ENCODE measurements at places on chromosomes 1 and 21. TPM values are rescaled to one million over a fixed set of nuclear protein-coding genes. Genes with fewer than 3 reads are reported as not detected.
A peak's percentile ranks its signal among the peaks of the same experiment; 100 is the strongest.

DNA sequence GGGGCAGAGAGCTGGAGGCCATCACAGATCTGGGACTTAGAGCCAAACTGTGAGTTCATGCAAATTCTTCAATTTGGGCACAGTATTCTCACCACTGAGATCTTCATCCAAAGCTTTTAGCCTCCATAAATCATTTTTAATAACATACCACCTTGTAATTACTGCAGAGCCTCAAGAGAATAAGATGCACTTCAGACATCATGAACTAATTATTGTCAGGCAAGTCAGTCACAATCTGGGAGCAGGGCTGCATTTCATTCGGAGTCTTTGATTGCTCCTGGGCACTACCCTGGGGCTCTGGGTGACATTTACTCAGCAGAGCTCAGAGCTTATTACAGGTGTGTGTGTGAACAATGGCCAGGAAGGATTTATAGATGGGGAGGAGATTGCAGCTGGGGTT, 623.7 kb downstream of the PTPRU start:
- no peak overlapping the region for H3K4me3 ChIP-seq
- peaks cover 34% of the 10 kb centered on the region for H3K27me3 ChIP-seq
- H3K36me3 ChIP-seq: peaks cover 12% of the 10 kb centered on the region
- no peak for DNase-seq

RXRG gene
- total RNA-seq: not detected

GRCh38 chr1:15669074-15669473, 15.0 kb upstream of the PLEKHM2 start:
- H3K36me3 ChIP-seq: no peaks in the 10 kb centered on the region
- H3K27me3 ChIP-seq: no peaks in the 10 kb centered on the region
- H3K27ac ChIP-seq: no peak overlapping the region
- no peaks in the 10 kb centered on the region for H3K4me1 ChIP-seq
- DNase-seq: no peak

LMX1A gene
- total RNA-seq: not detected

HDAC1 gene
- total RNA-seq: 156 TPM

DNA sequence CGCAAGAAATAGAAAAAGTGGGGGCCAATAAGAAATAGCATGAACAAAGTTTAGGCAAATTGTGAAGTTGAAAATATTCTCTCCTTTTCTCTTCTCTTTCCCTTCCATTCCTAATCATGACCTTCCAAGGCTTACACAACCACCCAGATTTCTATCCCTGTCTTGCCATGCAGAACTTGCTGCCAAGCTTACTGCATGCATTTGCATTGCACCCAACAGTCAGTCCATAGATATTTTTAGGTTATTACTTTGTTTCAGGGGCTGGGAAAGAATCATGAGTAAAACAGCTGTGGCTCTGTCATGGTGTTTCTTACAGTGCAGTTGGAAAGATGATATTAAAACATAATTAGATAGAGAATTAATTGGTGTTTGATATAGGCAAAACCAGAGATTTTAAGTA, 219.4 kb downstream of the PTGER3 start:
- no peak overlapping the region for H3K4me3 ChIP-seq
- H3K36me3 ChIP-seq: peaks cover 6% of the 10 kb centered on the region
- no peaks in the 10 kb centered on the region for H3K27me3 ChIP-seq
- DNase-seq: no peak
- no peaks in the 10 kb centered on the region for H3K4me1 ChIP-seq
- no peak overlapping the region for H3K27ac ChIP-seq

DNA sequence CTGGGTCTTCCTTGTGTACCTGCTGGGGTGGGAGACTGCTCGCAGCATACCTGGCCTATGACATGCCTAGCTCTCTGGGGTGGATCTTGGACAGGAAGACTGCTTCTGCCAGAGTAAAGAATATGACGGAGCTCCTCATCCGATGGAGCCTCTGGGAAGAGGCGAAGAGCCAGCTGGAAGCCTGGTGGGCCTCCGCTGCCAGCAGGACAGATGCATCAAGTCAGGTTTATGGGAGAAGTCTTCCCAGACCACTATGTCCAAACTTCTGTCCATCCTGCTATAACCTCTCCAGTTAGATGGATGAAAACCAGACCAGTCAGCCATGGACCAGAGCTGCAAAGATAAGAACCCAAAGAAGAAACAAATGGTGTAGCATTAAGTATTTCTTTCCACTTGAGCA, 27.7 kb upstream of the NGF start:
- DNase-seq: no peak
- H3K4me1 ChIP-seq: no peaks in the 10 kb centered on the region
- H3K4me3 ChIP-seq: no peak overlapping the region
- H3K27ac ChIP-seq: no peak overlapping the region
- no peaks in the 10 kb centered on the region for H3K36me3 ChIP-seq

ARHGAP29 gene
- total RNA-seq: not detected

ZP4 gene
- total RNA-seq: not detected

DNA sequence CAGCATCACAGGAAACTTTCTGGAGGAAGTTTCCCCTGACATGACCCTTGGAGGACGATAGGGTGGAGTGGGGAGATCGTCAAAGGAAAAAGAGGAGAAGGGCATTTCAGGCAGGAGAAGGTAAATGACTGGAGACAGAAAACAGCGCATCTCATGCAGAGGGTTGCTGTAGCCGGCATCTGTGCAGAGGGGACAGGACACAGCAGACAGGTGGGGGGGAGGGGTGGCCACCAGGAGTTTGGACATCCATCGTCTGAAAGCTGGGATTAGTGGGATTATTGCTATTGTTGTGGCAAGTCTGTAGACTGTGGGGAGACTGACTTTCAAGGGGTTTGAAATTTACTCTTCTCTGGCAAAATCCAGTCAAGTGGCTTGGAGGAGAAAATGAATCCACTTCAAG, 463.9 kb downstream of the OMA1 start:
- no peaks in the 10 kb centered on the region for H3K4me1 ChIP-seq
- H3K4me3 ChIP-seq: no peak overlapping the region
- no peaks in the 10 kb centered on the region for H3K36me3 ChIP-seq

- no peak overlapping the region for H3K27ac ChIP-seq
- no peaks in the 10 kb centered on the region for H3K36me3 ChIP-seq
- H3K4me1 ChIP-seq: no peaks in the 10 kb centered on the region
- H3K4me3 ChIP-seq: no peak overlapping the region
Measured at GRCh38 chr1:86018283-86018923, 138.2 kb downstream of the COL24A1 start.

GRCh38 chr21:42346441-42346840, 4.4 kb downstream of the TFF2 start:
- no peaks in the 10 kb centered on the region for H3K4me1 ChIP-seq
- no peak overlapping the region for H3K4me3 ChIP-seq
- no peaks in the 10 kb centered on the region for H3K27me3 ChIP-seq
- H3K27ac ChIP-seq: no peak overlapping the region

- no peak for DNase-seq
- no peak overlapping the region for H3K27ac ChIP-seq
- H3K4me3 ChIP-seq: no peak overlapping the region
- peaks cover 7% of the 10 kb centered on the region for H3K27me3 ChIP-seq
- H3K4me1 ChIP-seq: no peaks in the 10 kb centered on the region
- no peaks in the 10 kb centered on the region for H3K36me3 ChIP-seq
Measured at GRCh38 chr1:185972096-185972850, 238.1 kb downstream of the HMCN1 start.

- no peak overlapping the region for H3K27ac ChIP-seq
- peak; percentile 43 for DNase-seq
- peaks cover 5% of the 10 kb centered on the region for H3K4me1 ChIP-seq
- peaks cover 71% of the 10 kb centered on the region for H3K27me3 ChIP-seq
Measured at GRCh38 chr1:110155878-110156522, 5.7 kb downstream of the SLC6A17 start.

AP4B1 gene
- total RNA-seq: 75.2 TPM

EXO1 gene
- not detected for total RNA-seq

FOXD2 gene
- 0.36 TPM for total RNA-seq

DNA sequence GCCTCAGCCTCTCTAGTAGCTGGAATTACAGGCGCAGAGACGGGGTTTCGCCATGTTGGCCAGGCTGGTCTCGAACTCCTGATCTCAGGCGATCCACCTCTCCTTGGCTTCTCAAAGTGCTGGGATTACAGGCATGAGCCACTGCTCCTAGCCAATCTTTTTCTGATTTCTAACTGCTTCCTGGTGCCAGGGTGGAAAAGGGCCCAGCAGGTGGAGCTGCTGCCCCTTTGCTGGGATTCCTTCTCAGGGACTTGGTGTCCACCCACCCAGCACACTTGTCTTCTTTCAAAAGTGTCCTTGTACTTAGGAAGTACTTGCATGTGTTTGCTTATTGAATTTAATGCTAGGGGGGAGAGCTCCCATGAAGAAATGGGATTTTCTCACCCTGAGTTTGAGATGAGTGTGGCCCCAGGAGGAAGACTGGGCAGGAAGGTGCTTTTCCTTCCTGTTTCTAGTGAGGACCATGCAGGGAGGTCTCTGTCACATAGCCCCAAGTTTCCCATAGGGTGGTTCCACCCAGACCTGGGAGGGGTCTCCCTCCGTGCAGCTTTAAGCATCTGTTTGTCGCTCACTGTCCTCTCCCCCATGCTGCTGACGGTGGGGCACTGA, 14.2 kb downstream of the UTP11 start:
- no peaks in the 10 kb centered on the region for H3K27me3 ChIP-seq
- peaks cover 28% of the 10 kb centered on the region for H3K4me1 ChIP-seq
- H3K4me3 ChIP-seq: no peak overlapping the region
- H3K36me3 ChIP-seq: no peaks in the 10 kb centered on the region

- H3K27me3 ChIP-seq: peaks cover 5% of the 10 kb centered on the region
- peaks cover 16% of the 10 kb centered on the region for H3K4me1 ChIP-seq
- H3K4me3 ChIP-seq: no peak overlapping the region
- no peaks in the 10 kb centered on the region for H3K36me3 ChIP-seq
Measured at GRCh38 chr21:36511484-36512220, 31.7 kb upstream of the CLDN14 start.

GRCh38 chr1:114235960-114236359, 82.3 kb upstream of the SYT6 start:
- peaks cover 5% of the 10 kb centered on the region for H3K4me1 ChIP-seq
- H3K27ac ChIP-seq: no peak overlapping the region
- no peak overlapping the region for H3K4me3 ChIP-seq
- peaks cover 7% of the 10 kb centered on the region for H3K27me3 ChIP-seq
- DNase-seq: no peak
